ENCODE measurements at places on chromosomes 11 and 22.

DNA sequence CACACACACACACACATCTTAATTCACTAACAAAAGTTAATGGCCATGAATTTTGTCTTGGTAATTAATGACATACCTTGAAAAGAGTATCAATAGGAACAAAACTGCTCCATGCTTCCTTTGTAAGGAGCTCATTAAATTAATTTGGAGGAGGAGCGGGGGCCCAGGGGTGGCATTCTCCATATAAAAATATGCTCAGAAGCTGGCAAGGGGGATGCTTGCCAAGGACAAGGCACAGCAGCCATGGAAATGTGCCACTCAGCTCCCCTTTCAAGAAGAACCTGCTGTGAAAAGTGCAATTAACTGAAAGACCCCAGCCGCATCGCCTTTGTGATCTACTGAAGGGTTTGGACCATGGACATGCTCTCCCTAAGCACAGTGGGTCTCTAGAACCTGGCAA is 385.9 kb upstream of the API5 start:
- H3K27me3 ChIP-seq = no peaks in the 10 kb centered on the region
- no peak for DNase-seq
- H3K4me3 ChIP-seq = no peak overlapping the region
- no peaks in the 10 kb centered on the region for H3K4me1 ChIP-seq
- no peak overlapping the region for H3K27ac ChIP-seq

- no peak for DNase-seq
- H3K27ac ChIP-seq = no peak overlapping the region
- peaks cover 37% of the 10 kb centered on the region for H3K4me1 ChIP-seq
- H3K4me3 ChIP-seq = no peak overlapping the region
- H3K36me3 ChIP-seq = no peaks in the 10 kb centered on the region
These were observed 52.8 kb downstream of the LRRC32 start for GRCh38 chr11:76617553-76618265.

GRCh38 chr11:2825261-2825888 is 60.2 kb downstream of the CDKN1C start:
- peak overlapping the region; percentile 40 for H3K4me3 ChIP-seq
- H3K27me3 ChIP-seq = no peaks in the 10 kb centered on the region
- DNase-seq = no peak
- peak overlapping the region; percentile 92 for H3K27ac ChIP-seq

GRCh38 chr11:9263840-9264315 is 1.3 kb downstream of the DENND5A start:
- peaks cover 9% of the 10 kb centered on the region for H3K4me1 ChIP-seq
- H3K27ac ChIP-seq = peak overlapping the region; percentile 95
- peak overlapping the region; percentile 69 for H3K4me3 ChIP-seq
- no peak for DNase-seq
- no peaks in the 10 kb centered on the region for H3K27me3 ChIP-seq
- H3K36me3 ChIP-seq = no peaks in the 10 kb centered on the region

DNA sequence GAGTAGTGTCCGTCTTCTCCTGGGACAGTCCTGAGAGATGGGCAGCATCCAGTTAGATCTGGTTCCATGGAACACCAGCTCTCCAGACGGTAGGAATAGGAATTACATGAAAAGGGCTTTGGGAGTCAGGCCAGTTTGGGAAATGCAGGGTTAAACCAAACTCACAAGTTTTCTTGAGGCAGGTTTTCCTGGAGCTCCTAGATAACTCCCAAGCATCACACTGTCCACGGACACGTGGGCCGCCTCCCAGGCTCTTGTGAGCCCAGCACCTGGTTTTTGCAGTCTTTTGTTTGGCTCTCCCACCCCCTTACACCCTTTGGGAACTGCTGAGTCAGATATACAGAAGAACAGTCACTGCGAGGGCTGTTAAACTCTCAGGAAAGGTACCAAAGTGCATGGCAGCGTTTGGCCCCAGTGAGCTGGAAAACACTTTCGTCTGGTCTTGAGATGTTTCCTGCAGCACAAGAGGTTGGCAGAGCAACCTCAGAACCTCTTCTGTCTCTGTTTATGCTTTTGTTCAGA is 90.0 kb downstream of the BCR start:
- H3K4me3 ChIP-seq = no peak overlapping the region
- H3K27ac ChIP-seq = no peak overlapping the region
- no peaks in the 10 kb centered on the region for H3K4me1 ChIP-seq
- H3K27me3 ChIP-seq = no peaks in the 10 kb centered on the region
- peaks cover 32% of the 10 kb centered on the region for H3K36me3 ChIP-seq

- no peaks in the 10 kb centered on the region for H3K36me3 ChIP-seq
- no peak overlapping the region for H3K27ac ChIP-seq
- no peak for DNase-seq
- no peaks in the 10 kb centered on the region for H3K27me3 ChIP-seq
- no peaks in the 10 kb centered on the region for H3K4me1 ChIP-seq
These were observed 87.0 kb downstream of the BDNF start for GRCh38 chr11:27612932-27613880.

DNA sequence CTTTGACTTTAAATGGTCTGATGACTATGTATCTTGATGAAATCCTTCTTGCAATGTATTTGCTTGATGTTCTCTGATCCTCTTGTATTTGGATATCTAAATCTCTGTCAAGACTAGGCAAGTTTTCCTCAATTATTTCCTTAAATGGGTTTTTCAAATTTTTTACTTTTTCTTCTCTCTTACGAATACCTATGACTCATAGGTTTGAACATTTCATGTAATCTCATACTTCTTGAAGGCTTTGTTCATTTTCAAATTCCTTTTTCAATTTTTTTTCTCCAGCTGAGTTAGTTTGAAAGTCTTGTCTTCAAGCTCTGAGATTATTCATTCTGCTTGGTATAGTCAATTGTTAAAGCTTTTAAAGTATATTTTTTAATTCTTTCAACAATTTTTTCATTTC is 13.1 kb downstream of the OR10W1 start:
- no peak overlapping the region for H3K4me3 ChIP-seq
- no peaks in the 10 kb centered on the region for H3K4me1 ChIP-seq
- H3K27ac ChIP-seq = no peak overlapping the region
- no peak for DNase-seq
- no peaks in the 10 kb centered on the region for H3K36me3 ChIP-seq

DNA sequence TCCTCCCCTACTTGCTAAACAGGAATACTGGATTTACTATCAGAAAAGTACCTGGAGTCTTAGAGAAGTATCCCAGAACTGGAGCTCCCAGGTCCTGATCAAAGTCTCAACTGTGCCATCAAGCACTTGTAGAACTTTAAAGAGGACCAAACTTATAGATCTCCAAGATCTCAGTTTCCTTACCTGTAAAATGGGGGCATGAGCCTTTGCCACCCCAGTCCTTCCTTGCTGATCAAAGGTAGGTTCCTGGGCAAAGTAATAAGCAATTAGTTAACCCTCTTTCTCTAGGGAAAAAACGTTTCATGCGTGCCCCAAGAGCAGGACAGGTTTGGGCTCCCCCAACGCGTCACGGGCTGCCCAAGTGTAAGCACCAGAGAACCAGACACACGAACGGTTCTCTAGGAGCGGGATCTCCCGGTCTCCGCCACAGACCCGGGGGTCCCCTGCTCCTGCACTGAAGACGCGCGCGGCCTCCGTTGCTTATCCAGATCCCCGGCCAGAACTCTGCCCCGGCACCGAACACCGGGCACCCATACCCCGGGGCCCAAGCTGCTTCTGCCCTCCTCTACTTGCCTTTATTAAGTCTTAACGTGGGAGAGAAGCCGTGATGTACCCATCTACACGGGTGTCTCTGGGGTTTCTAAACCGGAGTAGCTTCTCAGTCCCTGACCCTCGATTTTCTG is 505 bp downstream of the ZNF214 start:
- peaks cover 16% of the 10 kb centered on the region for H3K4me1 ChIP-seq
- peak overlapping the region; percentile 61 for H3K27ac ChIP-seq
- no peaks in the 10 kb centered on the region for H3K36me3 ChIP-seq
- H3K27me3 ChIP-seq = no peaks in the 10 kb centered on the region
- no peak for DNase-seq

DNA sequence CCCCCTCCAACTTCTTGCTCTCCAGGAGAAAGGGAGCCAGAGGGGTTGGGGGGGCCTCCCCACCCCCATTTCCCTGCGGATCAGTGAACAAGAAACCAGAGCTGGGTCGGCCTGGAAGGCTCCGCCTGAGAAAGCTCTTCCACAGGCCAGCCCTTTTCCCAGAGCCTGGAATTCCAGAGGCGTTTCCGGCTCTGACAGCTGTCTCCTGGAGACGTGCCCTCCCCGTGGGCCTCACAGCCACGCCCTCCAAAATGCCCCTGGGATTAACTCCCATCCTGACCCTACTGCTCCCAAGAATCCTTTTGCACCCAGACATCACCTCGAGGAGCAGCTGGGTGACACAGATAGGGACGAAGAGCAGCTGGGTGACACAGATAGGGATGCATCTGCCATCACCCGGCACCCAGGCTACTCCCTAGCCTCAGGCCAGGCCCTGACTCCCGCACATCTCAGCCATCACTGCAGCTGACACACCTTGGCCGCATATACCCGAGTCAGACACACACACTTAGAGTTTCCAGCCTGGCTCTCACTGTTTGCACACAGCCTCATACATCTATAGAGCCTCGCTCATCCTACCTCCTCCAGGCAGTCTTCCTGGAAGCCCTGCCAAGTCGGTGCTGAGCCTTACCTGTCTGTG is 7.6 kb upstream of the CDC42EP1 start:
- DNase-seq = no peak
- H3K27me3 ChIP-seq = no peaks in the 10 kb centered on the region
- peak overlapping the region; percentile 61 for H3K27ac ChIP-seq
- H3K36me3 ChIP-seq = no peaks in the 10 kb centered on the region
- H3K4me1 ChIP-seq = peaks cover 20% of the 10 kb centered on the region
- no peak overlapping the region for H3K4me3 ChIP-seq

DNA sequence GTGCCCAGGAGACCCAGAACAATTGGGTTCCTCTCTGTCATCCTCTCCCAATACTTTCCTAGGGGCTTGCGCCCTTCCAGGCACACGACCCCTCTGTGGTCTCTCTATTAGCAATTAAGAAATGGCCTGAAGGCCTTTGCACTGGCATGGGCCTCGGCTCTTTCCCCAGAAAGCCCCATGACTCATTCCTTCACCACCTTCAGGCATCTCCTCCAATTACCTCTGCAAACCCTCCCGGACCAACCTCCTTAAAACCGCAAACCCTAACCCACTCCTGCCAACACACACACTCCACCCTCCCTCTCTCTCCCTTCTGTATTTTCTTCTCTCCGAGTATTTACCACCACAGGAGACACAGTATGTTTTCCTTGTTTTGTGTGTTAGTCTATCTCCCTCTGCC is 36.7 kb downstream of the LARGE1 start:
- no peaks in the 10 kb centered on the region for H3K36me3 ChIP-seq
- H3K4me1 ChIP-seq = no peaks in the 10 kb centered on the region
- no peak for DNase-seq

GRCh38 chr11:69771466-69771865 is 3.7 kb downstream of the FGF4 start:
- no peaks in the 10 kb centered on the region for H3K36me3 ChIP-seq
- H3K4me3 ChIP-seq = no peak overlapping the region
- no peak for DNase-seq
- H3K27ac ChIP-seq = no peak overlapping the region
